IMR-90 (cell line): ENCODE measurements at places on chromosomes 2 and 18. TPM values are rescaled to one million over a fixed set of nuclear protein-coding genes. Genes with fewer than 3 reads are reported as not detected.
A peak's percentile ranks its signal among the peaks of the same experiment; 100 is the strongest.

The KATNAL2 gene
- 0.90 and 1.4 TPM in 2 replicates for total RNA-seq

- no peak for DNase-seq
Measured at GRCh38 chr2:239147376-239147775, 253.4 kb downstream of the HDAC4 start.

The AMER3 gene
- not detected in 2 replicates for total RNA-seq

- DNase-seq, result peak; percentile 50
Measured at GRCh38 chr2:158966312-158966711, 2.1 kb upstream of the TANC1 start.

DNA sequence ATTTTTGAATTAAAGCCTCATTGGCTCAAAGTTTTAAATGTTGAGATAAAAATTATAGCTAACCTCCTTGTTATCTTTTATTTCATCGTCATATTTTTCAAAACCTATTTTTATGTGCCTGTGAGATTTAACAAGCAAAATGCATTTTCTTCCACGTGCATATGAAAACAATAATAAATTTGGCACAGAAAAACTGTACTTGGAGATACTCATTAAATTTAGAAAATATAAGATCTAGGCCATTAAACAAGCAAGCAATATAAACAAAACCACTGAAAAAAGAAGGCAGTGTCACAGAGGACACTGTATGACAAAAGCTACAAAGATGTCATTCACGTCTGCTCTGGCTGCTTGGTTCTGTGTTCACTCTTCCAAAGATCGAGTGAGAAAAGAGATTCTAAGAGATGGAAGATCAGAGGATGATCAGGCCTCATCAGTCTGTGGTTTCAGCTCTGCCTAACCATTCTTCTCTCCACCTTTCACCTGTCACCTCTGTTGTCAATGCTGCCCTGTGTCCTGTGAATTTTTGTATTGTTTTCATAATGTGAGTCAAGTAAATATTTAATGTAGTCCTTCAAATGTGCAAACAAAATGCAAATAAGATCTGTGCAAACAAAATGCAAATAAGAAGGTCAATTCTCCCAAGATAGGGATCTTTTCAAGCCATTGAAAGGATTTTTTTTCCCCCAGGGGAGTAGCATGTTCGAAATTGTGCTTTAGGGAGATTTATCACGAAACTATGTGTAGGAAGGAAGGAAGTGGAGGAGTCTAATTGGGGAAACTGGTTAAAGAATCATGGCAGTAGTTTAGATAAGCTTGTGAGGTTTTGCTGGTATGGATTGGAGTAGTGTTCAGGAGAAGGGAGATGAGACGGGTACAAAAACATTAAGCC lies 138.7 kb upstream of the RBMS1 start:
- no peak for DNase-seq

DNA sequence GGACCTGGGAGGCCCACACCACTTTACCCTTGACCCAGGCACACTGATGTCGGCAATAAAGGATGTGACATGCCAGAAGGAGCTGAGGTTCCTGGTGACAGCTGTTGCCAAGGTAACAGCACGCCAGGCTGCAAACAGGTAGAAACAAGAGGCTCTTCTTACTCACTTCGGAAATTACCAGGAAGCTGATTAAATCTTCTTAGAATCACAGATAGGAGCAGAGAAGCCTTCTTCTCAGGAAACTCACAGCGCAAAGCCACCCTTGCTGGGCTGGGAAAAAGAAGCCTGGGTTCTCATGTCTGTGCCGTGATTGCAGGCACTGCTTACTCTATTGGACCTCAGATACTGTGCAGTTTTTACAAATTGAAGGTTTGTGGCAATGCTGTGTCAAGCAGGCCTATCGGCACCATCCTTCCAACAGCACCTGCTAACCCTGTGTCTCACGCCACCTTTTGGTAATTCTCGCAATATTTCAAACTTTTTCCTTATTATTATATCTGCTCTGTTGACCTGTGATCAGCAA lies 61.0 kb upstream of the TAF1B start:
- no peak for DNase-seq

The GPAT2 gene
- total RNA-seq, result 0.28 and 0.36 TPM in 2 replicates

The ELOA2 gene
- total RNA-seq, result not detected in 2 replicates

DNA sequence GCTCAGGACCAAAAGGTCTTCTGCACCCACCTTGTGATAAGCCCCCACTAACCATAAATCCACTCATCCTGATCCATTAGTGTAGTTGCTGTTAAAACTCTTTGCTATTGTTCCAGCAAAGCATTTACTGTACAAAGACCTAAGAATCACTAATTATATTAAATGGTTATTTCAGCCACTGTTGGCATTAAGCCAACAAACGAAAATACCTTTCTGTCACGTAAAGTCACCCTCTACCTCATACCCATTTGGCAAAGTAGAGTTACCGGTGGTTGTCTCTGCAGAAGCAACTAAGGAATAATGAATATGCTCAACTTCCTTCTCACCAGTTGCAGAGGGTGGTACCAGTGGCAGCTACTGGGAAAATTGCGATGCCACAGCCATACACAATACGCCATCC lies 224.5 kb downstream of the SP3 start:
- no peak for DNase-seq

- DNase-seq, result no peak
Measured at GRCh38 chr2:118859157-118859770, 11.8 kb upstream of the EN1 start.

- DNase-seq, result no peak
Measured at GRCh38 chr2:46066116-46066515, 231.1 kb upstream of the EPAS1 start.

The RHOB gene
- 112 and 151 TPM in 2 replicates for total RNA-seq

DNA sequence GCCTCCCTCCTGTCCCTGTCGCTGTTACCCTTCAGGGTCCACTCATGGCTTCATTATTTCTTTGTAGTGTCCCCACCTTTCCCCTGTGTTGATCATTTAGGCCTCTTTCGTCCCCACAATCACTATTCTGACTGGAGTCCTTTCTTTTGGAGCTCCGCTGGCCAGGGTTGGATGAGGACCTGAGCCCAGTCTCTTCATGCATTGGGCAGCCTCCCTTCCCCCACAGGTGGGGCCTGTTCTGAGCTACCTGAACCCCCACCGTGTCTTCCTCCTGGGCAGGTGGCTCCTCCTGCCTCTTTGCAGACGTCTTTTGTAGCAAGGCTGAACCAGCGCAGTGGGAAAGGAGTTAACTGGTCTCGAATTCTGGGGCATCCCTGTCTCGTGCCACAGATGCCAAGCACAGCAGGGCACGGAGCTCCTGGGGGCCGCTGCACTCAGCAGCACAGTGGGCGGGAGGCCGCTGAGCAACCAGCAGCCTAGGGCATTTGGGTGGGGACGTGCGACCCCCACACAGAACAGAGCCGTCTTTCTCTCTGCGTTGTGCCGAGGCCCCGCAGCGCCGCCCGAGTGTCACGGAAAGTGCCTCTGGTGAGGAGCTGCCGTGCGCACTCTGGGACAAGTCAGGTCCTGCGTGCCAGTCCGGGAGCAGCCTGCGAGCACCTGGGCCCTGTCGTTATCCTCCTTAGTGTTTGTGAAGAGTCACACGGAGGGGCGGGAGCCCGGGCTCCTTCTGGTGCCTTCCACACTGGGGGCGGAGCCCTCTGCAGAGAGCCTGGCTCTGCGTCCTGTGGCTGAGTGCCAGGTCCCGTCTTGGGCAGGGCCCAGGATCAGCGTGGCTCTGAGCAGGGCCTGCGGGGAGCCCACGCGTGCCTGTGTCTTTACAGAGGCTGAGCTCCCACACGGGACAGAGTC lies 130.1 kb downstream of the NFATC1 start:
- DNase-seq, result no peak

DNA sequence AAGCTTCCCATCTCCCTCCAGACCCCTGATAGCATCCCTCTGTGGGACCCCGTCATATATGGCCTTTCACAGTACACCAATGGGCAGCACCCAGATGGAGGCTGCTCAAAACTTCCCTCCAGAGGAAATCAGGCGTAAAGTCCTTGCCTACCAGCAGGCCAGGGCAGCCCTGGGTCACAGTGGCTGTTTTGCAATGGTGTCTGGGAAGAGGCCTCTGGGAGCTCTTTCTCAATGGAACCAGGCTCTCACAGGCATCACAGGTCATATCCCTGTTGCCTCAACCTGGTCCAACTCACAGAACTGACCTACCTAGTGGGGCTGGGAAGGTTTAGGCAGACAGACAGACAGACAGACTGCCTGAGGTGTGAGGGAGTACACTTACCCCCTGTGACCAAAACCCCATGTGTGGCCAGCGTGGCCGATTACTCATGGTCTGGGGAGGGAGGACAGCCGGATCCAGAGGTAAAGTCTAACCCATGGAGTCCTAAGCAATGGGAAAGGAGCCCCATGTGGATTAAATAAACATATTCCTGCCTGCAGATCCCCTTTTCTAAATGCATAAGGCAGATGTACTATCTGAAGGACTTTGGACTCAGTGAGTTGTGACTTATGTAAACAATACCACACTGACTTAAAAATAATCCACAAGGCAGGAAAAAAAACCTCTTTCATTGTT lies 58.2 kb downstream of the BCL2L11 start:
- DNase-seq, result peak; percentile 49

The IL1R2 gene
- total RNA-seq, result not detected in 2 replicates

- no peak for DNase-seq
Measured at GRCh38 chr2:37316181-37316580, 8.5 kb downstream of the PRKD3 start.

The SP140 gene
- 1.1 and 1.4 TPM in 2 replicates for total RNA-seq

The TEKT4 gene
- total RNA-seq, result not detected in 2 replicates

- DNase-seq, result no peak
Measured at GRCh38 chr2:159044804-159045286, 76.4 kb downstream of the TANC1 start.

GRCh38 chr2:67652679-67653078 lies 255.5 kb downstream of the ETAA1 start:
- no peak for DNase-seq
